ENCODE measurements at places on chromosomes 4 and X.

DNA sequence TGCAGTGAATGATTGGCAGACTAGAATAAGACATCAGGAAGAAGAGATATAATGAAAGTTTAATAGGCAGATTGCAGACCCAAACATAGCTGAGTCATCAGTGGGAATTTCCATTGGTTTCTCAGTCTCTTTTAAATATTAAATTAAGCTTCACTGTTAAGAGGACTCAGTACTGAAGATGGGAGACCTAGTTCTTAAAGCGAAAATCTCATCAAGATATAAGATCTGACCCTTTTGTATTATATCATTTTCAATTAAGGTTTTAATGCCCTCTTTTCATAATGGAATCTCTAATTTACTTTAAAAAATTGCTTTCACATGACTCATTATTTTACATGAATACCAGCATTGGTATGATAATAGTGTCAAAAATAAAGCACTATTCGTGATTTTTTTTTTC lies 168.9 kb upstream of the ATOH1 start:
- DNase-seq, result no peak

- DNase-seq, result no peak
Observed at GRCh38 chrX:132433001-132433400, 55.8 kb downstream of the MBNL3 start.

- no peak for DNase-seq
Observed at GRCh38 chr4:8058031-8058479, 100.6 kb downstream of the ABLIM2 start.

- no peak for DNase-seq
Observed at GRCh38 chrX:3119376-3119775, 78.1 kb downstream of the ARSF start.

DNA sequence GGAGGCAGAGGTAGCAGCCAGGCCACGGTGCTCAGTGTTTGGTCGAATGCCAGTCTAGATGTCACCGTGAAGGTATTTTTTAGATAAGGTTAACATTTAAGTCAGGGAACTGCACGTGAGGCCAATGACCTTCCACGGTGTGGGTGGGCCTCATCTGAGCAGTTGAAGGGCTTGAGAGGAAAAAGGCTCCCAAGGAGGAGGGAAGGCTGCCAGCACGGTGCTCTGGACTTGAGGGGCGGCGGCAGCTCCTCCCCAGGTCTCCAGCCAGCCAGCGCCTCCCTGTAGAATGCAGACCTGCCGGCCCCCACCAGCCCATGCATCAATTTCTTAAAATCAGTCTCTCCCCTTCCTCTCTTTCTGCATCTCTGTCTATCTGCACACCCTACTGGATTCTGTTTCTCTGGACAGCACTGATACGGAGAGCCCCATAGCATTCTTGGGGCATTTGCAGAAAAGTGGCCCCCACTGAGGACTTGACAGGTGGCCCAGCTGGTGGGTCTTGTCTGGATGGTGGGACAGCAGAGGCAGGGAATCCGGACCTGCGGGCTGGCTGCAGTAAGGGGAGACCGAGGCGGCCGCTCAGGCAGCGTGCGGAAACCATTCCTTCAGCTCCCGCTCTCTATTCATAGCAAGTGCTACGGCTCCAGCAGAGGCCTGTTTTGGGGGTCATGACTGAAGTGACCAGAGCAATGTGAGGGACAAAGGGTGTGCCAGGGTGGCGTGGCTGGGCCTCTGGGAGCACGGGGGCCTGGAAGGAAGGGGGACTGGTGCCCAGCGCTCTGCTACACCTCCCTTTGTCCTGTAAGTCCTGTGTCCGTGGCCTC lies 7.9 kb upstream of the RGS12 start:
- DNase-seq, result peak; percentile 83

DNA sequence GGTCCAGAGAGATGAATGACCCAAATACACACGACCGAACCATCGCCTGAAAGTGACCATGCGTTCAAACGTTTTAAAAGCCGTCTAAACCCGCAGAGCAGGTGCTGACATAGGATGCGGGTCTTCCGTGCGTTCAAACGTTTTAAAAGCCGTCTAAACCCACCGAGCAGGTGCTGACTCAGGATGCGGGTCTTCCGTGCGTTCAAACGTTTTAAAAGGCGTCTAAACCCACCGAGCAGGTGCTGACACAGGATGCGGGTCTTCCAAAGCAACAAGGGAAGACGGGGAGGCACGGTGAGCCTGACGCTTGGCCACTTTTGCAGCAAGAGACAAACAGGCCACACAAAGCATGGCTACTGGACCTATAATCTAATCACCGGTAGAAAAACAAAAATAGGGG lies 47.2 kb downstream of the GAK start:
- DNase-seq, result no peak

DNA sequence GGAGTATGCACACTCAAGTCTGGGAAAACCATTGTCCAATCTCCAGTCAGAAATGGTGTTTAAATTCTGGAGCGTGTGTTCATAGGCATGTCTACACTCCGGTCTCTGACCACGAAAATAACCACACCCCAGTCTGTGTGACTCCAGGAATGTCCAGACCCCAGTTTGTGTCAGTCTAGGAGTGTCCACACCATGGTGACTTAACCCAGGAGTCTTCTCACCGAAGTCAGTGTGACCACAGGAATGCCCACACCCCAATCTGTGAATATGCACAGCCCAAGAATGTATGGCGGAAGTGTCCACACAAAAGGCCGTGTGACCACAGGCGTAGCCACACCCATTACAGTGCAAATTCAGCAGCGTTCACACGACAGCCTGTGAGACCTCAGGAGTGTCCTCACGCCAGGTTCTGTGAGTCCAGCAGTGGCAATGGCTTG lies 11.4 kb downstream of the FTSJ1 start:
- no peak for DNase-seq

- DNase-seq, result no peak
Observed at GRCh38 chrX:111823703-111824102, 52.3 kb upstream of the TRPC5OS start.

- DNase-seq, result peak; percentile 40
Observed at GRCh38 chrX:107773906-107774435, 1.6 kb downstream of the TSC22D3 start.

- no peak for DNase-seq
Observed at GRCh38 chr4:8317474-8317873, 47.9 kb downstream of the HTRA3 start.

- no peak for DNase-seq
Observed at GRCh38 chrX:68647156-68647957, at the start of gene STARD8. Gene STARD8, plus strand, starts transcription at chrX:68647666. Its CDS starts 217 bp downstream, at chrX:68647883.

- DNase-seq, result no peak
Observed at GRCh38 chr4:71261633-71262121, 77.1 kb upstream of the SLC4A4 start.

DNA sequence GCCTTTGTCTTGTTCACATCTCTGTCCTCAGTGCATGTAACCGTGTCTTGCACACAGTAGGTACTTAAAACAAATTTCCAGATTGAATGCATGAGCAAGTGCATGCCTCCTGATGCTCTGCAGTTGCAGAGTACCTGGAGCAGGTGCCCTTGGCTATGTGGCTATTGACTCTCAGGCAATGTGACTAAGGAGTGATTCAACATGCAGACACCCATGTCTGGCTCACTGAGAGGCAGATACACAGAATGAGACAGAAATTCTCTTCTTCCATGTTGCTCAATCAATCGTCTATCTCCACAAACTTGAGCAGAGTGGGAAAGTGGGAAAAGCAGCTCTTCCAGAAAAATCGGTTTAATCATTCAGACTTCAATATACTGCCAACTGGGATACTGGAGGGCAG lies 111.0 kb downstream of the CHRDL1 start:
- DNase-seq, result no peak

GRCh38 chrX:154308108-154308946 lies 12.7 kb downstream of the TKTL1 start:
- peak; percentile 92 for DNase-seq

- DNase-seq, result no peak
Observed at GRCh38 chr4:45855857-45856256, 268.0 kb downstream of the GABRG1 start.

DNA sequence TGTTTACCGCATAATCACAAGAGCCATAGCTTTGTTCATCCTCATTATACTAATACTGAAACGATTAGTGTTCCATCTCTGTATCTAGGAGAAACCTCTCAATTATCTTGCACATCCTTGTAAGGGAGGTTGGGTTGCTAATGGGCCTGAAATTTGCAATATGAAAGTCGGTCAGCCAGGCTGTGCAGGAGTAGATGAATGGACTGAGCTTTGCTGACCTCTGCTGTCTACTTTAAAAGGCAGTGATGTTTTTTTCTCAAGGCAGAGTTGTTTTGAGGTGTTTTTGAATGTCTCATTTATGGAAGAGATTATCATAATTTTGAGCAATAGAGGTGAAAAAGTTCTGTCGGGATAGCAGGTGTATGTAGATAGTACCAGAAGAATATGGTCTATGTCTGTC lies 47.9 kb upstream of the LINC00632 start:
- DNase-seq, result no peak

DNA sequence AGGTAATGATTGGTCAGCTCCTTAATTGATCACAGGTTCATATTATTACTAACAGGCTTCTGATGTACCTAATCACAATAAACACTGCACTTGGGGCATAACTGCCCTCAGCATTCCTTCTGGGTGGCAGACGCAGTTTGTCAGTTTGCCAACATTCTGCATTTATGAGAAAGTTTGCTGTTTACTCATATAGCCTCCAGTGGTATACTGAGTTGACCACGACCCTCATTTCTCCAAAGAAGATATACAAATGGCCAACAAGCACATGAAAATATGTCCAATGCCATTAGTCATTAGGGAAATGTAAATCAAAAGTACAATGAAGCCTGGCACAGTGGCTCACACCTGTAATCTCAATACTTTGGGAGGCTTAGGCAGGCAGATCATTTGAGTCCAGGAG lies 26.3 kb downstream of the EFHC2 start:
- DNase-seq, result no peak

- no peak for DNase-seq
Observed at GRCh38 chrX:31036895-31037294, 34.9 kb downstream of the FTHL17 start.

GRCh38 chrX:106932960-106933537 lies 12.8 kb downstream of the CLDN2 start:
- DNase-seq, result no peak

DNA sequence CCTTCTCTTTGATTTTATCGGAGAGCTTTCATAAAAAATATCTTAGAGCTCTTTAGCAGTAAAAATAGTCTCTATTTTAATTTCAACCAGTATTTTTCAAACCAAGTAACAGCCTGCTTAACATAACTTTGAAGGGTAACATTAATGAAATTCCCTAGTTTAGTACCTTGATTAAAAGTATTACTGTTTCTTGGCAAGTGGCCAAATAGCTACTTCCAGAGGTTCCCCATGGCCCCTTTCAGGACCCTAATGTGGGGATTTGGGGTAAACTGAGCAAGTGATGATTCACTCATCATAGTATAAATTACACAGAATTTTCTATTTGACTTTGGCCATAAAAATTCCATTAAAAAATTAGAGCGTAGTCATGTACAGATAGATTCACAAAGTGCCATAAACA lies 211.0 kb downstream of the CAMK2D start:
- DNase-seq, result no peak

GRCh38 chr4:107130157-107130556 lies 94.0 kb upstream of the DKK2 start:
- DNase-seq, result no peak

DNA sequence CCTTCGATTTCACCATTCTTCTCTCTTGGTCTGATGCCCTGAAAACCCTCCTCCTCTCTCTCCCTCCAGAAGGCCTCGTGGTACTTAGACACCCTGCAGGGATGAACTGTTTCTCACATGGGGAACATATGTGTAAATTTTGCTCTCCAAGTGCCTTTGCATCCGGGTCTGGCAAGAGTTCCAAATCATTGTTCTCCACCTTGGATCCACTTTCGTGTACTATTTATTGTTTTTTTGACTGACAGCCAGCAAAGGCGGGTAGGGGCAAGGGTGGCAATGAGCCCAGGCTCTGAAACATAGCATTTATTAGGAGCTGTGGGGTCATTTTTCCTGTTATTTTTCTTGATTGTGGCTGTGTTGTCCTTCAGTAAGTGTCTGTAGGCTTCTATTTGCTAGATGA lies 81.7 kb downstream of the RTL5 start:
- DNase-seq, result peak; percentile 54

DNA sequence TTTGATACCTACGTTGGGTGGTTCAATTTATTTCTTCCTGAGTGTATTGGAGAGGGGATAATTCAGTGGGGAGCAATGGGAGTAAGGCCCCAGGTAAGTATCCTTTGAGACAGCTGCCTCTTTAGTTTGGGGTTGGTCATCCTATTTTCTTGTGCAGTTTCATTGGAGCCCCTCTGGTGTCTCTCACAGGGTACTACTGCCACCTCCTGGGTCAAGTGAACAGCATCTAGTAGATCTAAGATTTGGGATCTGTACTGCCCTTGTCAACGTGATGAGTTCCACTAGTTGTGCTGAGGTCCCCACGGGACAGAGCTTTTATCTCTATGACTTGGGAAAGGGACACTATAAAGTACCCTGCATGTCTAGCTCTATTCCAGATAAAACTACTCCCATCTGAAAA lies 80.6 kb downstream of the PBDC1 start:
- DNase-seq, result no peak

- DNase-seq, result no peak
Observed at GRCh38 chrX:84336646-84337045, 148.6 kb upstream of the RPS6KA6 start.

DNA sequence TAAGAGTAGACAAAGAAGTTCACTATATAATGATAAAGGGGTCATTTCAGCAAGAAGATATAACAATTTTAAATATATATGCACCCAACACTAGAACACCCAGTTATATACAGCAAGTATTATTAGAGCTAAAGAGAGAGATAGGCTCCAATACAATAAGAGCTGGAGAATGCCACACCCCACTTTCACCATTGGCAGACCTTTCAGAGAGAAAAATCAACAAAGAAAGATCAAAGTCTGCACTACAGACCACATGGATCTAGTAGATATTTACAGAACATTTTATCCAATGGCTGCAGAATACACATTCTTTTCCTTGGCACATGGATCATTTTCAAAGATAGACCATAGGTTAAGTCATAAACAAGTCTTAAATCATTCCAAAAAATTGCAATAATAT lies 479.7 kb upstream of the DIAPH2 start:
- DNase-seq, result no peak

GRCh38 chr4:18981234-18981615 lies 959.7 kb upstream of the LCORL start:
- no peak for DNase-seq

- no peak for DNase-seq
Observed at GRCh38 chr4:83323136-83323535, 11.5 kb downstream of the HPSE start.

- DNase-seq, result no peak
Observed at GRCh38 chr4:43680421-43680820, 768.2 kb downstream of the KCTD8 start.

DNA sequence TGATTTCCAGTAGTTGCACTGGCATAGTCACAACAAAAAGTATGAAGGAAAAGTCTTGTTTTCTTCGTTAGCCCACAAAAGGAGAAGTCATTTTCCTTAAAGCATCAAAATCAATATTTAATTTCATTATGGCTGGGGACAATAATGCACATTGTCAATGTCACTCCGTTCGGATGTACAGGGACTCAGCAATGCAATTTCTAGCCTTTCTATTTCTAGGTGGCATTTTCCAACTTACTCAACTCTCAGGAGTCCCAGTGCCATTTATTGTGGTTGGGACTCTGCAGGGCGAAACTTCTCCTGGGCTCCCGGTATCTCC lies 99.6 kb downstream of the CEP135 start:
- DNase-seq, result no peak

All from lower leg skin (tissue), 4 donors.